ELR (cell line): ENCODE measurements at places on chromosomes 7 and 10.
A peak's percentile ranks its signal among the peaks of the same experiment; 100 is the strongest.

GRCh38 chr10:122639801-122640200, 59.8 kb downstream of the C10orf120 start:
- no peak for DNase-seq

- DNase-seq: no peak
These were observed 427.6 kb downstream of the THSD7A start for GRCh38 chr7:11404355-11404754.

GRCh38 chr7:13336227-13336626, 648.8 kb downstream of the ARL4A start:
- DNase-seq: peak; percentile 68

DNA sequence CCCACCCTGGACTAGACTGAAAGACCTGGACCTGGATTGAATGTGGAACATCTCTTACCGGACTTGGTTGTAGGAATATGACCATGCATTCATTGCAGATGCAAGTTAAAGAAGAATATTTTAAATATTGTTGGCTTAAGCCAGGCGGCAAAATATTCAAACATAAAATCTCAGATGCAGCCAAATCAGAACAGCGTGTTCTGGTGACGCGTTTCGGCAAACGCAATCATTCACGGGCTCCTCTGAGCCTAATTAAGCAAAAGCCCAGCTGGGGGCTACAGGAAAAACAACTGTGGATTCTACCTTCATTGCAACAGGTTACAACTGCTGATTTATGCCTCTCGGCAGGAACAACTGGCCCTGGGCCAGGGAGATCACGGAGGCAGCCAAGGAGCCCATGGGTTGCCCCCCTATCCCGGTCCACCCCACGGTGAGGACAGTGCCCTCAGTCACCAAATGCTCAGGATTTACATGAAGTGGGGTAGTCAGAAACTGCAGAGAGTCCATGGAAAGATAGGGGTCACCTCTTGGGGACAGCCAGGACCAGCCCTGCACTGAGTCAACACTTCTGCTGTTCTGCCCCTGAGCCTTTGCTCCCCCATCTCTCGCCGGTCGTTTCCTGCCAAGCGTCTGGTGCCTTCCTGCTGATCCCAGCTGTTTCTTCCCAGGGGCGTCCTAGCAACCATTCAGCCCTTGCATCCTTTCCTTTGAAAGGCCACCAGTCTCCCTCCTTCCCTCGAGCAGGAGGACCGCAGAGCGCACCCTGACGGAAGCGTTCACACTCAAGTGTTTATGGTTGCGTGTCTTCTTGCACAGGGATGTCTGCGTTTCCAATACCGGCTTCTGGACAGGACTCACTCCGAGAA, 64.4 kb upstream of the SFMBT2 start:
- no peak for DNase-seq

- peak; percentile 24 for DNase-seq
These were observed 39.8 kb upstream of the SRGN start for GRCh38 chr10:69048103-69048502.

GRCh38 chr10:89241486-89242344, 9.9 kb downstream of the LIPA start:
- no peak for DNase-seq

- no peak for DNase-seq
These were observed 147.6 kb upstream of the SHH start for GRCh38 chr7:155959894-155960293.

GRCh38 chr10:100519311-100520051, at the start of gene SEC31B:
Gene SEC31B (minus strand): TSS chr10:100519861. CDS start chr10:100516952, 2,909 bp downstream.
- peak; percentile 25 for DNase-seq

- no peak for DNase-seq
These were observed 87.7 kb upstream of the TMEM168 start for GRCh38 chr7:112877691-112878460.

DNA sequence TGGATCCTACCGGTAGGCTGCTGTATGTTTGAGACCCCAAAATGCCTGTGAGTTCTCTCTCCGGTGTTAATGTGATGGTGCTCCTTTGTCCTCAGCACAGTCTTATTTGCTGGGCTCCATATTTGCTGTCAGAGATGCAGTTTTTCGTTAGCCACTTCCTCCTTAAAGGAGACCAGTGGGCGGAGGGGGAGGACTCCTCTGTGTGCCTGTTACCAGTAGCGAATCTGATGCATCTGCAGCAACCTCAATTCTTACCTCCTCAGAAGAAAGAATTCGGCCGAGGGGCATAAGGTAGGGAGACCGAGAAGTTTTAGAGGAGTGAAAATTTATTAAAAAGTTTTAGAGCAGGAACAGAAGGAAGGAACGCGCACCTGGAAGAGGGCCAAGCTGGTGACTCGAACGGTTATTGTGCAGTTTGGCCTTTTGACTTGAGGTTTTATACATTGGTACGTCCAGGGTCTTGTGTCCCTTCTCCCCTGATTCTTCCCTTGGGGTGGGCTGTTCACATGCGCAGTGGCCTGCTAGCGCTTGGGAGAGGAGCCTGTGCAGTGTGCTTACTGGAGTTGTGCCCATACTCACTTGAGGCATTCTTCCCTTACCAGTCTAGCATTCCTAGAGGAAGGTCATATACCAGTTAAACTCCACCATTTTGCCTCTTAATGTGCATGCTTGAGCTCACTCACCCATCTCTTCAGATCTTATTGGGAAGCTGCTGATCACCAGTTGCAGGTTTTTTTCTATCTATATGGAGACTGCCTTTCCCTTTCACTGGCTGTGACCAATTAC, 49.5 kb downstream of the GNAI1 start:
- DNase-seq: no peak

DNA sequence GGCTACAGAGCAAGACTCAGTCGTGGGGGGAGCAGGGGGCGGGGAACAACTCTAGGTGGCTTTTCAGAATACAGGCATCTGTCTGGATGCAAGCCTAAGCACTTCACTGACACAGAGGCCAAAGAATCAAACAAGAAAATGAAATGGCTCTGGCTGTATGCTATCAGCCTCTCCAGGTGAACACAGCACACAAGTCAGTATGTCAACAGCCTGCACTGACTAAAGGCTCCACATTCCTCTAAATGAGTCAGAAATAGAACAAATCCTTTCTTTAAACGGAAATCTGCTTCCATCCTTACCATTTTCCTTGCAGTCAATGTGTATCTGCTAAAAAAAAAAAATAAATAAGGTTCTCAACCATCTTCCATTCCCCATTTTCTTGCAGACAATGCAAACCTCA, 88.3 kb downstream of the ARMH3 start:
- peak; percentile 73 for DNase-seq

- peak; percentile 35 for DNase-seq
These were observed 683.3 kb downstream of the GRM8 start for GRCh38 chr7:126569402-126569801.

DNA sequence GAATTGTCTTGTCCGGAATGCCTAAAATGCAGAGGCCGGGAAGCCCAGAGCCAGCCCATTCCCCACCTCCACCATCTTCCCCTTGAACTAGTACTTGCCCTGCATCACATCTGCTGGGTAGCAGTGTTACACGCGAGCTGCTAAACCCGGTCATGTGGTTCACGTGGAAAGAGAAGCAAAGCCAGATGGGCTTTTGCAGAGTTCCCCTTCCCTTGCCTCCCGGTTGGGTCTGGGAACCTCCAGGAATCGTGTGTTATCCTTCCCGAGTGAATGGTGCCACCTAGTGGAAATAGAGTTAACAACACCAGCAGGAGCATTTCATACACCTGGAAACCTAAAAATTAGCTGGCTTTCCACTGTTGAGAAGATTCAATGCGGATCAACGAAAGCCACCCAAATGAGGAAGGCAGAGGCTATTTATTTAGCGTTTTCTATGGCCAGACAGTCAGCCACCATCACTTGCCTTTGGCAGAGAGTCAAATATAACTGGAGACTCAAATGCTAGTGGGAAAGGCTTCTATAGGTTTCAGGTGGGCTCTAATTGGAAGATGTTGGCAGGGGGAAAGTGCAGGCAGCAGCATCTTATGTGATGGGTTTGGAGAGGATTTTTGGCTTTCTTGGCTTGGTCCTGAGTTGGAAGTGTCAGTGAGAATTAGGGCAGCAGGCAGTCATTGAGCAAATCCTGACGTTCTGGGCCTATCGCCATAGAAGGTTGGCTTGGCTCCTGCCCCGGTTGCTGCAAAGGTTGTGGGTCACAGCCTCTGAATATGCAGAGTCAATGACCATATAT, 12.9 kb upstream of the DENND2A start:
- DNase-seq: peak; percentile 83

- DNase-seq: no peak
These were observed 101.0 kb upstream of the IKZF1 start for GRCh38 chr7:50203521-50203920.

DNA sequence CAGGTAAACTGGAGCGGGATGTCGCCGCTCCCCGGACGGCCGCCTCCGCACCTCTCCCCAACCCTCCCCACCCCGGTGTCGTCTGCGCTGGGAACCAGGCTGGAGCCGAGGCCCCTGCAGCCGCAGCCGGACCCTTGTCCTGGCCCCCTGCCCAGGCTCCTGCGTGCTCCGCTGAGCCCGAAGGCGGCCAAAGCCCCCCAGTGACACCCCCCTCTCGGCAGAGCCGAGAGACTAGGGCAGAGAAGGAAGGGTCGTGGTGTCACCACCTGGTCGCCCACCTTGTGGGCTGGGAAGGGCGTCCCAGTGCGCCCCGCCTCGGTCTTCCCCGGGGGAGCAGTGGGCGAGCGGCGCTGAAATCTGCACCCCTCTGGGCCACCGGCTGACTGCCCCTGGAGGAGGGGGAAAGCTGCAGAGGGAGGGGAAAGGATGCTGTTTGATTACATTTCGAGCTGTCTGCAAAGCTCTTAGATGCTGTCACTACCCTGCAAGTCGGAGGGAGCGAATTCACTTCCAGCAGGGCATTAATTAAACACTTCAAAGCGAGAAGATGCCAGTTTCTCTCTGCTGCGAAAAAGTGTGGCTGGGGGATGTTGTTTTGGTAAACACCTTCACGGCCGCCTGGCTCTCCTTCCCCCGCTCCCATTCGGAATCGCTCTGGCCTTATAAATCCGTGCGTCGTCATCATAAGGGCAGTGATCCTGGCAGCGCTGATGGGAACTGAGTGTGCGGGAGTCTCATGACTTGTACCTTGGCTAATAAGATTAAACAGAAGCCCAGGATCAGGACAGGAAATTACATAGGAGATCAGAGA, 622 bp downstream of the DYNC1I1 start:
- no peak for DNase-seq

DNA sequence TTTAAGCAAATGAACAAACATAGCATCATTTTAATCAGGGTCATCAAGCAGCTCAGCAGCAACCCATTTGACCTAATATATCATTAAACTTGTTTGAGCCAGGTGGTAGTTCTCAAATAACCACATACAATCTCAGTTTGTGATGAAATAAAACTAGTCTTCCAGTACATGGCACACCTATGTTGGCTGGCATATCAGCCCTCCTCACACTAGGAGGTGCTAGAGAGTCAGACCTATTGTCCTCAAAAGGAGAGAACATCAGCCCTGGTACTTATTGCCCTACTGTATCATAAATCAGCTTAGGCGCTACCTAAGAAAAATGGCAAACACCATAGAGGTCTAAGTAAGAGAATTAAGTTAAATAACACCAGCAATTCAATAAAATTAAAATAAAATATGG, 81.7 kb downstream of the CABCOCO1 start:
- DNase-seq: peak; percentile 13

GRCh38 chr10:17431871-17432311, 22.5 kb downstream of the ST8SIA6 start:
- peak; percentile 55 for DNase-seq

DNA sequence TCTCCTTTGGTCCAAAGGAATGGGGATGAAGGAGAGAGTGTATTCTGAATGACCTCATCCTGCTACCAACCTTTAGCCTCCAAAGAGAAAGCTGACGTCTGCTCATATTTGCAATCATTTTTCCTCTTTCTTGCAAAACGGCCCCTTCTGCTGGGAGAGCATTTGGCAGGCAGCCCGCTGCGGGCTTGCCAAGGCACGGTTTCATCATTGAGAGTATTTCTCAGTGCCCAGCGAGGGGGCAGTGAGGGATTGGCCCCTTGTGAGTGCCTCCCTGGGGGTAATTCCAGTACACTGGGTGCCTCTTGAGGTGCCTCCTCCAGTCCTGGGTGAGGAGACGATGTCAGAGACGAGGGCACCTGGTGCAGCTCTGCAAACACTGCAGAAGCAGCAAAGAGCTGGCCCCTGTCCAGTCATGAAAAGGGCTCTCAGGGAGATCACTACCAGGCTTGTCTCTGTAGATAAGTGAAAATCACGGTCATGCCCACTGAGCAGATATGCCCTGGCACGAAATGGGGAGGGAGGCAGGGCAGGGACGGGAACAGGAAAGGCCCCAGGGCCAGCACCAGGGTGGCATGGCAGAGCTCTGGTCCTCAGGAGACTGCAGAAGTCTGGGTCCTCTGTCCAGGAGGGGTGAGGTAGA, 48.7 kb upstream of the SHH start:
- DNase-seq: no peak

DNA sequence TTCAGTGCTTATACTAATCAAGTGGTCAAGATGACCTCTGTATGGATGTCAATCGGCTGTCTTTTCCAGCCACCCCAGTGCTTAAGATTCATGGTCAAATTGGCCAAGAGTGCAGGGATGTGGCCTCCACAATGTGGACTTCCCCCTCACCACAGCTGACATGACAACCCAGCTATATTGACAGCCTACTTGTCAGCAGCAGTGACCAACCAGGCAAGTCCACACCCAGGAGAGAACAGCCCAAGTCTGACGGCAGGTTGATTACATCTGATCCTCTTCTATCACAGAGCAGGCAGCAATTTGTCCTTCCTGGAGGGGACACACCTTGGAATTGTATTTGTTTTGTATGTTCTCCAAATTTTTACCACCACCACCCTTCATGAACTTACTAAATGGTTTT, 8.2 kb upstream of the ERVW-1 start:
- DNase-seq: no peak

GRCh38 chr7:54811041-54811845, 52.2 kb upstream of the SEC61G start:
- DNase-seq: peak; percentile 70

DNA sequence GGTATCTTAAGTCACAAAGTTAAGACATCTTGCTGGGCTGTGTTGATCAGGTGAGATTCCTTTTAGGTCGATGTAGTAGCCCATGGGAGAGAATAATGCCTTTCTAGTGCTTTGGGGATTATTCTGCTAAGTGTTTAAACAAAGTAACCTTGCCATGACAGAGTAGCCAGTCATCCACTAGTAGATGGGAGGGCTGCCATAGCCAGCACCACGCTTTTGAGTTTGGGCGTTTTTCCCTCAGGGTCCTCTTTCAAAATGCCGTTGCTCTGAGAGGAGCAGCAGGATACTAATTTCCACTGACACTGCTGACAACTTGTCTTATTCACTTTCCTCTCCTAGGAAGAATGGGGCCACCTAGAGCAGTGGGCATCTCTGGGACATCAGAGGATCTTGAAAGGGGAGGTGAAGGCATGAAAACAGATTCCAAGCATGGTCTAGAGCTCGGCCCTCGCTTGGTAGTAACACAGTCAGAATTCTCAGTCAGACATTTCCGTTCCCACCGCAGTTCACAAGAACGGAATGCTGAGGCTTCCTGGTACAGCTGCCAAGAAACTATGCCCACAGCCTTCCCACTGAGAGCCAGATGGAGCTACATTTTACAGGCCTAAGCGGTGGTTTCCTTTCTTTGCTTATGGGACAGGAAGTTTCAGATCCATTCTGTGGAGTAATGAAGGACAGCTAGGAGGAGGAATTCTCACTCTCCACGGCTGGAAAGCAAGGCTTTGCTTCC, 15.3 kb upstream of the RSU1 start:
- DNase-seq: peak; percentile 96
